ENCODE measurements at places on chromosomes 4 and X.

DNA sequence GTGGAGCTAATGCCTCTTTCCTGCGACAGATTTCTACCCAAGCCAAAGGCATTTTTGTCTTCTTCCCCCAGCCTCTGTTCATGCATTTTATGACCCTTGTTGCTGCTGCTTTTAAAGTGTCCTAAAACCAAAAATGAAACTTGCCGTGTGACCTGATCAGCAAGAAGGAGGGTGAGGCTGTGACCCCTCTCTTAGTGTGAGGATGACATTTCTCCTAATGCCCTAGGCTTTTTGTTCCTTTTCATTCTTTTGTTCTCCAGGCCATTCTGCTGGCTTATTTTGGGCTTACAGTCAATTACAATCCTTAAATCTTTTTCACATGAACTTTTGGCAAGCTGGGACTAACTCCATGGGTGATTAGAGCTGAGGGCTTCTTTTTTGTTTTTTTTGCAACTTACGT, 34.4 kb downstream of the PTTG2 start:
- no peak for DNase-seq

DNA sequence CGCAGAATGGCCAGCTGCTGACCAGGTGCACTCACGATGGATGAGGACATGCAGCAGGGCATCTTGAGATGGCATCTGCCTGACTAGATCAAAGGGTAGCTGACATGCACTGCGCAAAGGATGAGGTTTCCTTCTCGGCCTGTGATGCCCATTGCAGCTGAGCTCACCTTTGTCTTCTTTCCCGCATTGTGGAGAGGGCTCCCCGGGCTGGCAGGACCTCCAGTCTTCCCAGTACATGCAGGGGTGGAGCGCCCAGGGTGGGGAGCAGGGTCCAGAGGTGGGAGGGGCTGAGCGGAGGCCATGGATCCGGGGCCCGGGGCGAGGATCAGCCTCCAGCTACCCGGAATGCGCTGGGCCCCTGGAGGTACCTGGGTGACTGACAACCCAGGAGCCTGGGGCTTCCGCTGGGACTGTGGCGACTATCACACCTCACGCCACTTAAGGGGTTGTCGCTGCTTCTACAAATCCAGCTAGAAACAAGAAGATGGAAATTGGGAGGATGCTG, 12.0 kb downstream of the TREX2 start:
- no peak for DNase-seq

DNA sequence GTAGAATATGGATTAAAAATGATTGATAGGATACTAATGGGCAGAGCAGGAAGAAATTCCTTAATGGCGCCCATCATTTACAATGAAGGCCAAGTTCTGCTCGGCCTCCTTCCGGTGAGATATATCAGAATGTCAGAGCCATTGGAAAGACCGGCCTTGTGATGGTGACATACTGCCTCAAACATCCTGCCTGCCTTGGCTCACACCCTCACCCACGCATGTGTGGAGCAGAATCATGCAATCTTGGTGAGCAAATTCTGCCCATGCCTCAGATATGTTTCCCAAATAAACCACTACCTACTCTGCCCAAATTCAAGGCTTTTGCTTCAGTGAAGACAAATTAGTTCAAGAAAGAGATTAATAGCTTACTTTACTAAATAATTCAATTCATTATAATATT, 163.3 kb downstream of the MID1 start:
- no peak for DNase-seq

GRCh38 chrX:19649226-19649995, 134.1 kb upstream of the MAP3K15 start:
- no peak for DNase-seq

GRCh38 chrX:45849261-45849862, 648.7 kb upstream of the DIPK2B start:
- peak; percentile 59 for DNase-seq

DNA sequence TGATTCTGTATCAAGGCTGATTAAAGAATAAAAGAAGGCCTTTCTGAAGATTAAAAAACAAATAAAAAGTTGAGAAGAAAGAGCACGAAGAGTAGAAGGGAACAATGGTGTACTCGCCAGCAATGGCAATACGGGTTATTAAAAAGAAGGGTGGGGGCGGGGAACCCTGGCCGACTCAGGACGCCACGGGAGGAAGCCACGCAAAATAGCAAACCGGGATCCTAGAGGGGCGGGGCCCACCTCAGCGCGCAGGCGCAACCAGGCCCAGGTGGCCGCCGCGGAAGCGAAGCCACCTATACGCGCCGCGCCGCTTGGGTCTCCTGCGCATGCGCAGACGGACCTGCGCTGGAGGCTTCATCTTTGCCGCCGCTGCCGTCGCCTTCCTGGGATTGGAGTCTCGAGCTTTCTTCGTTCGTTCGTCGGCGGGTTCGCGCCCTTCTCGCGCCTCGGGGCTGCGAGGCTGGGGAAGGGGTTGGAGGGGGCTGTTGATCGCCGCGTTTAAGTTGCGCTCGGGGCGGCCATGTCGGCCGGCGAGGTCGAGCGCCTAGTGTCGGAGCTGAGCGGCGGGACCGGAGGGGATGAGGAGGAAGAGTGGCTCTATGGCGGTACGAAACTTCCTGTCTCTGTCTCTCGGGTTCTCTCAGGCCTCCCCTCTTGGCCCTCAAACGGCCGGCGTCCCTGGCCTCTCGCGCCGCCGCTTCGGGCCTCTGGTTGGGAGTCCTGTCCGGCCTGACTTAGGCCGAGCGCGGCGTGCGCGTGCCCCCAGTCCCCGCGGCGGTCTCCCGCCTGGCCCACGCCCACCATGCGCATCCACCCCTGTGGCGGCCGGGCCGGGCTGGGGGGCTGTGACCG, at the start of gene FIP1L1:
TSS of gene FIP1L1 (plus strand) at position 323 of the 852 bp plus-strand sequence. CDS start at position 521, 198 bp downstream.
- DNase-seq: peak; percentile 97

DNA sequence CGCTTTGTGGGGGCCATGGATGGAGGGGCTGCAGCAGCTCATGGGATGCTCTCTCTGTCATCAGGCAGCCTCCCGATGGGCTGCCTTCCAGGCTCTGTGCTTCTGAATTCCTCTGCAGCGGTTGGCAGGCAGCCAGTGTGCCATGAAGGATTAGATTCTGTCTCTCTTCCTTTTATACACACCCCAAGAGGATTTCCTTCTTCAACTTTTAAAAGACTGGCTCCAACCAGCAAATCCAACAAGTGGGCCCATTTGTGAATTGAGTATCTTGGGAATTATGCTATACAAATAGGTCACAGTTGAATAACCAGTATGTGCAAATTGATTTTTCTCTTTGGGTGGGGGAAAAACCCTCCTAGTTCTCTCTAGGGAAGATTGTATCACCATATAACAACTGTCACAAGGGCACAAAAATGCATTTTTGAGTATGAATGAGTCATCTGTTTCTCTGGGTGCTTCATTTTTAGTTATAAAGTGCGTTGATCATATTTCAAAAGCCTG, 96.8 kb upstream of the FAT1 start:
- no peak for DNase-seq

DNA sequence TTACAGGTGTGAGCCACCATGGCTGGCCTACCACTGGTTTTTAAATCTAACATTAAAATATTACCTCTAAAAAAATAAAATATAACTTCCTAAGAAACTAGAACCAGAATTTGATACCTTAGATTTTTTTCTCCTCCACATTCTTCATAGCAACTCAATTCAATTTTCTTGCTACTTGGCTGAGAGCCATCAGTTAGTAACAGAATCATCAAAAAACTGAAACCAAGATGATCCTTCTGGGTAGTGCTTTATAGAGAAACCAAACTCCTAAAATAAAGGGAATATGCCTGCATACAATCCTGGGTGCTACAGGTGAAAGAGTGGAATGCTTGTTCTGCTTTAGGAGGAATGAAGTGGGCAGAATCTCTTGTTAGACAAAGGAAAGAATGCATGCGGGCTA, 64.4 kb downstream of the RPS3A start:
- DNase-seq: no peak

- DNase-seq: no peak
Observed at GRCh38 chr4:112982680-112983079, 66.8 kb upstream of the ANK2 start.

DNA sequence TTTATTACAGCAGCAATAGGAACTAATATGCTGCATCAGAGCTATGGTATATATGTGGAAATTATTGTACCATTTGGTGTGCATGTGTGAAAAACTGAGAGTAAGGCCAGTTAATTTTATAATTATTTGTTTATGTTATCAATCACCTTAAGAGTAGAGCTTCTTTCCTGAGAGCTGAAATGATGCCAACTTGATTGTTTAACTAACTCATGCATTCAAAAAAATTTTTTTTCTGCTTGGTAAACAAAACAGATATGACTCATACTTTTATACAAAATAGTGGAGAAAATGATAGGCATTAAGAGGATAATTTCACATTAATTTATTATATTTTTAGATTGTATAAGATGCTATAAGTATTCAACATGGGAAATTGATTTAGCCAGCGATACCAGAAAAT, 622.7 kb downstream of the RAPGEF2 start:
- DNase-seq: no peak

- no peak for DNase-seq
Observed at GRCh38 chr4:168630445-168631187, 133.8 kb downstream of the PALLD start.

- no peak for DNase-seq
Observed at GRCh38 chrX:116306218-116306617, 130.2 kb upstream of the SLC6A14 start.

- no peak for DNase-seq
Observed at GRCh38 chr4:151359576-151359975, 34.2 kb upstream of the SH3D19 start.

DNA sequence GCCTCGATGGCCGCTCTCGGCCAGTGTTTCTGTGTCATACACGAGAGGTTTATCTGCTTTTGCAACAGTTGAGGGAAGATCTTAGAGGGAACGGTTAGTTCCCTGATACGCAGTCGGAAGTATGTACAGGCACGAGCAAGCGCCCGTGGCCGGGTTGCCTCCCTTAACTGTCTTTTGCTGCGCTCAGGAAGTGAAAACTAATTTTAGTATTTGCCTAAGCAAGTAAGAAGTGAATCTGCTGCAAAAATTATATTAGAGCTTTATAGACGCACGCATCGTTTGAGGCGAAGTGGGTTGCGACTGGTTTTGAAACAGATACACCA, 695 bp downstream of the MTM1 start:
- peak; percentile 68 for DNase-seq

DNA sequence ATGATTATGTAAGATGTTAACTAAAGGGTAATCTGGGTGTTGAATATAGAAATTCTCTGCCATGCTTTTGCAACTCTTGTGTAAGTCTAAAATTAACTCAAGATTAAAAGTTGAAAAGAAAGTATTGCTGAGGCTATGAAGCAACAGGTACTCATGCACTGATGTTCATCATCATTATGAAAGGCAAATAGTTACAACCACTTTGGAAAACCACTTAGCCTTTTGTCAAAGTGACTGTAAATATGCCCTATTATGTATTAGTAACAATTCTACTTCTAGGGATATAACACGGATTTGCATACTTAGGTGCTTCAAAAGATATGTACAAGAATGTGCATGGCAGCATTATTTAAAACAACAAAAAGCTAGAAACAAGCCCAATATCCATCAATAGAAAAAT, 227.8 kb upstream of the CXXC4 start:
- DNase-seq: no peak

Measured in hematopoietic multipotent progenitor cell treated with erythropoietin and hydrocortisone succinate and interleukin-3 and kit ligand, for 6 days (in vitro differentiated cells).